ENCODE measurements at places on chromosomes 6 and 20.

DNA sequence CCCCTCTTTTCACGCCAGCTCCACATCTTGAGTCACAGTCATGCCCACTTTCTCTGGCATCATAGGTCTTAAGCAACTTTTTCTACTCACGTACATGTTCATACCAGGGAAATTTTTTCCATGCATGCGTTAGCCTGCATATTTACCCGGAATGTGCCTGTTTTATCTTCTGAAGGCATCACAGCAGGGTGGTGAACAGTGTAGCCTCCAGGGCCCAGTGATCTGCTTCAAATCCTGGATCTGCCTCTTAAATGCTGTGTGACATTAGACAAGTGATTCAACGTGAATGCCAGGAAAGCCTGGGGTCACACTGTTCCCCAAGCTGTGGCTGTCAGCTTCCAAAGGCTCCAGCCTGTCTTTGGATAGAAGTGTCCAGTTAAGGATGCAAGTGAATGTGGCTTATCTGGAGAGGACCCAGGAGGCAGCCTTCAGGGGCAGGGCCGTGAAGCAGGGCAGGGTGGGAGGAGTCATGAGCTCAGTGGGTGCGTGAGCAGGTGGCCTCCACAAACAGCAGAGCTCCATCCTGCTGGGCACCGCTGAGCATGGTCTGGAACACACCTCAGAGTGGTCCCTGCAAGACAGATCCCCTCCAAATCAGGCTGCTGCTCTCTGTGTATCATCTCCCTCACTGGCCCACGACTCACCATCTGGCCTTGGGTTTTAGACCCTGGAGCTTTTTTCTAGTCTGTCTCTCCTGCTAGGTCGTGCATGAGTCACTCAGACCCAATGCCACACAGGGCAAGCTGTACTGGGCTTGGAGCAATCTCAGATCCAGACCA, 30.4 kb upstream of the CD93 start:
- no peak for DNase-seq

DNA sequence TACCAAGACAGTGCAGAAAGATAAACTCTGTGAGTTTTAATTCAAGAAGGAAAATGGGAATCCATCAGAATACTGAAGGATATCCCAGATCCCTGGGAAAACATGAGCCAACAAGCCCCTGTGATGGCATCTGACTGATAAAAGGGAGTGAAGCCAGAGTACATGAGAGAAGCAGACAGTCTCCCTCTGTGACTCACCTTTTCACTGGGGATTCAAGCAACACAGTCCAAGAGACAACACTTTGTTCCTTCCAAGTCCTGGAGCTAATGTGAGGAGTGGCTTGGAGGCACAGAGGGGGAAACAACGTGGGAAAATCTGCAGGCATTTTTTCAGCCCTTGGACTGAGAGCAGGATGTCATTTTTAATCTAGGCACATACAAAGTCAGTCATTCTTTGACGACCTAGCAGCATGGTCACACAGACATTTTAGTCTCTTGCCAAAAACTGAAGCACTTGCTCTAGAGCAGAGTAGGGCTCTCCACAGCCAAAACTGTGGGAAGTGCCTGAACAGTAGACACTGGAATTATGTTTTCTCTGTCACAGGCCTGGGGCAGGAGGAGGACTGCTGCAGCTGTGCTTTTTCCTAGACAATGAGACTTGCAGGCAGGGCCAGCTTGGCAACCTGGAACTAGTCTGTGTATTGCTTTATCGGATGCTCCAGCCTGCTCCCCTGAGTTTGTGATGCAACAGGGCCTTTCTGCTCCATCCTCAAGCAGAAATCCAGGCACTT, 465.0 kb upstream of the GJE1 start:
- DNase-seq: no peak

DNA sequence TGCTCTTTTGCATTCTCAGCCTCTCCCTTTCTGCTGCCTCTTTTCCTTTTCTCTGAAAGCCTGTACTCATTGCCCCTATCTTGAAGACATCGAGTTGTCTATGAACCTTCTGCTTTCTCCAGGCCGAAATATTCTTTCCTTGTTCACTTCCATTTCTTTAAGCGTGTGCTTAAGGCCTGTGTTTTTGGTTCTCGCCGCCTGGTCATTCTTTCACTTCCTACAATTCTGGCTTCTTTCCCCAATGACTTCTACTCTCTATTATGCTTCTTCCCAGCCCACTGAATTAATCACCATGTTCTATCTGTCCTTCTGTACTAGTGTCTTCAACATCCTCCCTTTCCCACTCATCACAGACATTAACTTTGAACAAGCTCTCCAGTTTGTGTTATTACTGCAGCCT, 69.6 kb downstream of the C6orf52 start:
- DNase-seq: no peak

GRCh38 chr6:134706153-134706552, 243.7 kb downstream of the ALDH8A1 start:
- DNase-seq: no peak

- DNase-seq: no peak
These were observed 1.8 kb downstream of the WRNIP1 start for GRCh38 chr6:2766767-2767656.

- peak; percentile 52 for DNase-seq
These were observed 142.2 kb downstream of the NFATC2 start for GRCh38 chr20:51400051-51400926.

GRCh38 chr6:34816635-34817301, 24.9 kb downstream of the BLTP3A start:
- no peak for DNase-seq

DNA sequence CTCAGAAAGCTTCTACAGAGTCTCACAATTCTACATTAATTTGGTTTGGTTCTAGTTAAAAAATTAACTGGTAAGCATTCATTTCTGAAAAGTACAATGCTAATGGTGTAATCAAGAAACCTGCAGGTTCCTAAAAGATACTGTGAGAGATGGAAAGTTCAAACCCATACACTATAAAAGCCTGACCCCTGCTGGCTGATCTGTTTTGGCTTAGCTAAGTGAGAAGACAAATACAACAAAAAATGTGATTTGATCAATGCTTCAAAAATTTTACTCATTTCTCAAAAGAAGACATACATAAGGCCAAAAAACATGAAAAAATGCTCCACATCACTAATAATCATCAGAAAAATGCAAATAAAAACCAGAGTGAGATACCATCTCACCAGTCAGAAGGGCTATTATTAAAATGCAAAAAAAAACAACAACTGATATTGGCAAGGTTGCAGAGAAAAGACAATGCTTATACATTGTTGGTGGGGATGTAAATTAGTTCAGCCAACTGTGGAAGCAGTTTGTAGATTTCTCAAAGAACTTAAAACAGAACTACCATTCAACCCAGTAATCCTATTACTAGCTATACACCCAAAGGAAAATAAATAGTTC, 102.8 kb downstream of the MOXD1 start:
- no peak for DNase-seq

DNA sequence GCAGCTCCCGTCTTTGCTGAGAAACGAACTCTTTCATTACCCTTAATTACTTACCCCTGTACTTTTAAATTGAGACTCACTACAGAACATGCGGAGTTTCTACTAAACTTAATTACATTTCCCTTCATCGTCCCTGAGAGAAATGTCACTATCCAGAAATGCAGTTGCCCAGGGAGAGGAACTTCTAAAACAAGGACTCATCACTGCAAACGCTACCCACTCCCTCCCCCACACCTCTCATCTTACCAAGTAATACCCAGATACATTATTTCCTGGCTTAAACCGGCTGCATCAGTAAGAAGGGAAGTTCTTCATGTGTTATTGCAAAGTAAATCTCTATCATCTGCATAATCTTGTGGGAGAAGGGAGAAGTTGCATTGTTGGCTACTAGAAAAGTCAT, 138.3 kb downstream of the IPCEF1 start:
- no peak for DNase-seq

DNA sequence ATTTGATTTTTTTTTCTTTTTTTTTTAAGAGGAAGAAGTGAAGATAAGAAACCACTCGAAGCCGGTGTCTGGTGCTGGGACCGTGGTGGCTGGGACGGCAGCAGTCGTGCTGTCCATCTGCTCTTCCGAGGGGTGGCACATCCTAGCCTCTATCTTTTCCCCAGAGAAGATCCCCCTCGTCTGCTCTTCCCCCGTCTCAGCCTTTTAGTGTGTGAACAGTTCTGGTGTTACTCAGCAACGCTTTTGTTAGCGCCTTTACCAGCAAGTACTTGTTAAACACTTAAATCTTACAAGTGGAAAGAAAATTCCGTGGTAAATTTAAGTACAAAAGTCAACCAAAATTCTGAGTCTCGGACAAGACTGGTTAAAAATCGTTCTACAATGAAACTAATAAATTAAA, 90.1 kb downstream of the RSPH3 start:
- DNase-seq: no peak

Data from stimulated activated CD8-positive, alpha-beta memory T cell treated with anti-CD3 and anti-CD28 coated beads, Interleukin-12 subunit alpha, Interleukin-12 subunit beta, amount 100 ng/mL, for 4 hours (primary cell).